Cortex of kidney (tissue), 1 donor: ENCODE measurements at places on chromosomes 2 and 18.

DNA sequence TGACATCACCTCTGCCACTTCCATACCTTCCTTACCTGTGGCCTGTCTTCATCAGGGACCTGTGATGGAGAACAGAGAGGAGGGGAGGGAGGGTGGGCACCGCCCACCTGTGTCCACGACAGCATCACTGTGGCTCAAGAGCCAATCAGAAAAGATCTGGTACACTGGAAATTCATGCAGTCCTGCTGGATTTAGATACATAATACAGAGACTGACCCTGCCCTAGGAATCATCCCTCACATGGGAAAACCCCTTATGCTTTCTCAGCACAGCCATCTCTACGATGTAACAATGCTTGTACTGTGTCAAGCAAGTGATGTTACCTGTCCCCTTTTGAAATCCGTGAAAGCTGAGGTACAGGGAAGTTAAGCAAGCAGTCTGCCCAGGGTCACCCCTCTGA lies 145.6 kb upstream of the EPAS1 start:
- DNase-seq, result no peak

- no peak for DNase-seq
Observed at GRCh38 chr2:96345438-96345837, 9.9 kb downstream of the NCAPH start.

DNA sequence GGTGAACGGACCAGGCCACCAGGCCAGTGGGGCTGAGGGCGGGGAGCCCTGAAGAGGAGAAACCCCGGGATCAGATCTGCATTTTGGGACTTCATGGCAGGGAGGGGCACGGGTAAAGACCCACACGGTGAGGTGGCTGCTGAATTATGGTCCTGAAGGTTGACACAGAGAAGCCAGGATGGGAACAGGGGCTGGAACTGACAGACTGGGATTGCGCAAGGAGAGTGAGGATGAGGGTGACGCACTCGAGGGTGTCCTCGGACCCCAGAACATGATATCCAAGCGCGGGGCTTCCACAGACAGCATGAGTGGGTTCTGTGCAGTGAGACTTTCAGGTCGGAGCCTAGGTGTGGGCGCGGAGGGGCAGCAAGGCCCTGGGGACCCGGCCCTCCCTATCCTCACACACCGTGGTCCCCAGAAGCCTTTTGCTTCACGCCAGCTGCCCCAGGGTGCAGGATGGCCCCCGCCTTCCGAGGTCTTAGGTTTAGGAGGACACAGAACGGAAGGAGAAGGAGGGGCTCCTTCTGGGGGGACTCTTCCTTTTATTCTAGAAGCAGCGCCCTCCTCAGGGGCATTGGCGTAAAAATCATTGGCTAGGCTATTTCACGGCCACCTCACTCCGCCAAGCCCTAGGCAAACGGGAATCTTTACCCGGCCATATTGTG lies 416.8 kb upstream of the HS6ST1 start:
- no peak for DNase-seq

- DNase-seq, result no peak
Observed at GRCh38 chr2:35933031-35933430, 422.5 kb upstream of the CRIM1 start.

DNA sequence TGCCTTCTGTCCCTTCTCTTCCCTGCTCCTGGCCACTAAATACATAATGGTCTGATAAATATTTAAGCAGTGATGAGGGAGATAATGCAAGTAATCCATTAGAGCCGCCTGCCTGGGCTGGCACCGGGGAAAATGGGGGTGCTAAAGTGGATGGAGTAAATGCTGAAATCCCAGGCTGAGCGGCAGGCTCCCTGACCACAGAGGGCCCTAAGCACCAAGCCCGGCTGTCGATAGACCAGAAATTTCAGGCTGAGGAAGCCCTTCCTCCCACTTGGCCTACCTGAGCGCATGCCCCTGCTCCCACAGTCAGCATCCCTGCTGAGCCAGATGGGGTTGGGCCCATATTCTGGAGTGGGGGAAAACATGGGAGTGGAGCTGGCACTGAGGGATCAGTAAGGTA lies 197.5 kb upstream of the SKOR2 start:
- DNase-seq, result no peak

GRCh38 chr18:76708071-76708721 lies 114.2 kb upstream of the ZNF236 start:
- DNase-seq, result no peak

- DNase-seq, result no peak
Observed at GRCh38 chr2:171960570-171960969, 38.3 kb downstream of the HAT1 start.

DNA sequence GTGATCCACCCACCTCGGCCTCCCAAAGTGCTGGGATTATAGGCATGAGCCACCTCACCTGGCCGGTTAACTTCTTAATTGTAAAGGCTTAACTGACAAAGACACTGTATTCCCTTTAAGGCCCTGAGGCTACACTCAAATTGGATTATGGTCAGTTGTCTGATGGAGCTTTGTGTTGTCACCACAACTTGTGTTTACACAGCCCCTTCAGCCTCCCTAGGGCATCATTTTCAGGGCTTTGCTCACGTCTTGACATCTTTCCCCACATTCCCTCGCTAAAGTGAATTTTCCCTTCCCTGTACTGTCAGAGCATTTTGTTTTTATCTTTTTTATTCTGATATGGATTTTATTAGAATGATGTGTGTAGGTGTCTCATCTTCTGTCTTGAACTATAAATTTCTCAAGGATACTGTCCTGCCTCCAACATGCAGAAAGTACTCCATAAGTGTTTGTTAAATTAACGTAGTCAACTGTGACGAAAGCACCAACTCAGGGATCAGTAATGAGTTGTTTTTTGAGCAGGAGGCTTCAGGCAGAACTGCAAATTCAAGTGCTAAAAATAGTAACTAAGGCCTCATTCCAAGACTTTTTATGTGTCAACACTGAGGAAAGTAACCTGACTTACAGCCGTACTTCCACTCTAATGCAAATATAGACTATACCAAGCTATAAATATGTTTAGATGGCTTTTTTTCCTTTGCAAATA lies 77.1 kb upstream of the NARS1 start:
- DNase-seq, result no peak

DNA sequence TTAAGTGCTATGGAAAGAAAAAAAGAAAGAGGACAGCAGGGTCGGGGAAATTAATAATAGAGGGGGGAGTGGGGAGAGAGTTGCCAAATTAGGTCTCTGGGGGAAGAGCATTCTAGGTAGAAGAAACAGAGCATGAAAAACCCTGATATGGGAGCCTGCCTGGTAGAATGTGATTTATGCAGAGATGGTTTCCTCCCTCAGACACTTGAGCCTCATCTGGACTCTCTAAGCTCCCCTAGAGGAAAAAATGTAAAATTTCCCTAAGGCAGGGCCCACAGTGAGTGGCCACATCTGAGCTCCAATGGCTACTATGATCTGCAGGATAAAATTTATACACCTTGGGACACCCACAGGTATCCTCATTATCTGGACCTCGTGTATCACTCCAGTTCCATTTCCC lies 20.6 kb upstream of the EPAS1 start:
- no peak for DNase-seq

GRCh38 chr2:109636317-109636716 lies 22.2 kb downstream of the SOWAHC start:
- no peak for DNase-seq

DNA sequence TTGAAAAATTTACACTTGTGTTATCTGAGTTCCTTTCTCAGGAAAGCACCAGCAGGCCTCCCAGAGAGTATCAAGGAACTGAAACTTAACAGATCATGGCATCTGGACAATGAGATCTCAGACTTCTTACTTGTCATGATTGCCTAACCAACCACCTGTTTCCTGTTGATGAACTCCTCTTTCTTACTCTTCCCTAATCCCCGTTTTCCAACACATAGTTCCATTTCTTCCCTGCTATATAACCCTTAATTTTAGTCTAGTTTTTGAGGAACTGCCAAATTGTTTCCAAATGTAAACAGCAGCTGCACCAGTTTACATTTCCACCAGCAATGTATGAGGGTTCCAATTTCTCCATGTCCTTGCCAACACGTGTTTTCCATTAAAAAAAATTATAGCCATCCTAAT lies 6.1 kb upstream of the FAM171B start:
- DNase-seq, result no peak

DNA sequence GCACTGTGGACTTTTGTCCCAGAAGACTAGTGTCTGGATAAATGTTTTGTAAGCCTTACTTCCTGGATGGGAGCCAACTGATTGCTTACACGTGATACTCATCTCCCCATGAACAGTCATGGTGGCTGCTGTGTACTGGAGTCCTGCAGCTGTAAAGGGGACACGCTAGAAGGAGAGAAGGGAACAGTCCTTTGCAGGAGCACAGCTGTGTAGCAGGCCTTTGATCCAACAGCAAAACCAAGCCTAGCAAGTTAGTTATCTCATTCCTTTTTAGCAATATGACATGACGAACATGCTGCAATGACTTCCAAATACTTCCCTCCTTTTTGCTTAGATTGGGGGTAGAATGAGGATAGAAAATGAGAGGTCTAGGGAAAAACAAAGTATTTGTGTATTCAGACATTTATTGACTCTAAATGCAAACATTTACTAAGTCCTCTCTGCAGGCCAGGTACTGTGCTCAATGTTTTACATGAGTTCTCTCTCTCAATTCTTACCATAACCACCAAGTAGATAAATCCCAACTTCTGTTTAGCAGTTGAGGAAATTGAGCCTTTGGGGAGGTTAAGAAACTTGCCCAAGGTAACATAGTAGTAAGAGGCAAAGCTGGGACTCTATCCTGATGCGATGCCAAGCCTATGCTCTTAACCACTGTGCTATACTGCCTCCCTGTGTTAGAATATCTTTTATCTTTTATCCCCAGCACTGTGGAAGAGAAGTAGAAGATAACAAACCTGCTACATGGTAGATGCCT lies 55.4 kb upstream of the CD28 start:
- no peak for DNase-seq

DNA sequence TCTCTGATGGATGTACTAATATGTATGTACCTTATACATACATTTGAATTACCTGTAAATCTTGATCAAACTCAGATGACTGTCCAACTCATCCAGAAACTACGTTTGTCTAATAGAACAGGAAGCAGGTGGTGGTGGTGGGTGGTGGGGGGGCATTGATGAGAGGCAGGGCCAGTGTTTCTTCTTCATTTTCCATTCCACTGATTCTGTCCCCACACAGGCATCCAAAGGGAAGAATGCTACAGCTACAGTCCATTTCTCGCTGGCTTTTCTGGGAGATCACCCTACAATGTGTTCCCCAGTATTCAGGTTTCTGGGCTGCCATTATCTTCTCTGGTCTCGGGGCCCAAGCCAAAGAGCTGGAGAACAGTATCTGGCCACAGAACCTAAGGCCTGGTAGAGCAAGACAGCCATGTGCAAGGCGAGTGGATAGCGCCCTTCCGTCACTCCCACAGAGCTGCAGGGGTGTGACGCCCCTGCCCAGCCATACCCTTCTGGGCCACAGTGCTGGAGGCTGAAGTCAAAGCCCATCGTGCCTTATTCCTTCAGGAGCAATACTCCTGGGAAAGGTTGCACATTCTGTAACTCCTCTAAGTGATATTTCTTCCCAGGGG lies 54.5 kb downstream of the BCL11A start:
- DNase-seq, result no peak

GRCh38 chr18:13372531-13372951 lies 154.0 kb downstream of the LDLRAD4 start:
- no peak for DNase-seq

GRCh38 chr2:1371082-1371481 lies 42.2 kb upstream of the TPO start:
- DNase-seq, result no peak

DNA sequence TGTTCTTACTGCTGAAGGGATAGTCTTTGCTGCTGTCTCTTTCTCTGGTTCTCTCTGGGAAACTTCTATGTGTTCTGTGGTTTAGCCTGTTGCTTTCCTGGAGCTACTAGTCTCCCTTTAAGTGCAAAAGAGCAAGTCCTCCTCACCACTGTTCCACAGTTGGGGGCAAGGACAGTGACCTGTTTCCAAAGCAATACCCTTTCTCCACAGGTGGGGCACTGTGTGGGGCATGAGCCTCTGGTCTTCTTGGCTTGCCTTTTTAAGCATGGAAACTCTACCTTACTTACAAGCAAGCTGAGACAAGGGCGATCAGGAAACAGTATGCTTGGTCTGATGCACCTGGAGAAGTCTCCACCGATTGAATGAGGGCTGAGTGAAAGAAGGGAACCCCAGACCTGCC lies 156.7 kb downstream of the CPS1 start:
- no peak for DNase-seq

DNA sequence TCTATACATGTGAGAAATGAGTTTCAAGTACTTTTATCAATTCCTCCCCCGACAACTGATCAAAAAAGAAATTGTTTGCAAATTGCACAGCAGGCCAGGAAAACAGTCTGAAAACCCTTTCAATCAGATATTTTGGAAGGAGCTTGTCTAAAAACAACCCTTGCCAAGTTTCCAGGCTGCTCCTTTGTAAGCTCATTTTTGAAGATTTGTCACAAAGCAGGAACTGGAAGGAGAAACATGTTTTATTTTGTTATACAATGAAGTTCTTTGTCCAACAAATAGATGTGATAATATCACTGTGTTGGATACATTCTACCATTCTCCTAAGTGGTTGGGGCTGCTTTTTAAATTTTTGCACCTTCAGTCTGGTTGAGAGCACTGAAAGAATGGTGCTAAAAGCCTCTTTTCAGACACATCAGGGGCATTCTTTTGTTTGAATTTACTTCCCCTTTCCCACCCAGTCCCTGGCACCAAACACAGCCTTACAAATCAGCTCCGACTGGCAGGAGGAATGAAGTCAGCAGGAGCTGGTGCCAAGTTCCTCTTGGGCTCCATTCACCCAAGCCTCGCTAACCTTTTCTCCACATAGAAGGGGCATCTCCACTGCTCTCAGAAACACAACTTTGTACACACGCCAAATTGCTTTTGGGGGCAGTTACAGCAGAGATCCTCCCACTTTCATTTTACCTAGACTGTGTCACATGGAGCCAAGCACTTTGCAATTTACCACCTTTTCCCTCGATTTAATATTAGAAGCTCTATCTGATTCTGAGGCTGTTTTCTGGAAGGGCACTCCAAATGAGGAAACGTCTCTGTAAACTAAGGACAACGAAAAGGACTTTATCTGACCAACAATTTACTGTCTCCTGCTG lies 88.0 kb downstream of the C1D start:
- no peak for DNase-seq

DNA sequence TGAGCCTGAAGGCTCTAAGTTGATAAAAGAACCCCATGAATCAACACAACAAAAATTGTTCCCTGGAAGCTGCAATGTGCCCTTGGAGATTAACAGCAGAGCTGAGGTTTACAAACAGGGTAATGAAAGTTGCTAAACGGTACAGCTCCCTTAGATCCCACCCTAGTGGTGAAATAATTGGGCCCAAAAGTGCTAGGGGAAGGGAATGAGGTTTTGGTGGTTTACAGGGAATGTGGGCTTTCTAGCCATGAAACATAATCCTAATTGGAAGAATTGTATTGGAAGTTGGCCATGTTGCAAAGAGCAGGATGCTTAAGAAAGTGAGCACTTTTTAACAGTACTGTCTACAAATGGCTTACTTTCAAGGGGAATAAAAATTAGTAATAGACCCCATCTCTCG lies 180.2 kb upstream of the SMIM21 start:
- no peak for DNase-seq
